ENCODE measurements at places on chromosomes 6 and 20.

DNA sequence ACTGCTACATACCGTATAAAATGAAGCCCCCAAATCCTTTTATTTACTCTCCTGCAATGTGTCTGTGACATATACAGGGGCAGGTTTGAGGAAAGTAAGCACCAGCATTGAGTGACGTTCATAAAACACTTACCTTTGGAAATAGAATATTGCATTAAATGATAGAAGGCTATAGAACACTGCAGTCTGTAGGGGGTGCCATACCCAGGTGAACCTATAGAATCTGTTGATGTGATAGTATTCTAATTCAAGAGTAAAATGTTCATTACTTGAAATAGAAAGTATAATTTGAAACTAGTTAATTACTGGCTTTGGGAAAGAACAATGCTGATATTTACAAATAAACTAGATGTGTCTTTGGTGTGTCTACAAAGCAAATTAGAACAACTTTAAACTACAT, 47.0 kb upstream of the PRL start:
- DNase-seq, result no peak

DNA sequence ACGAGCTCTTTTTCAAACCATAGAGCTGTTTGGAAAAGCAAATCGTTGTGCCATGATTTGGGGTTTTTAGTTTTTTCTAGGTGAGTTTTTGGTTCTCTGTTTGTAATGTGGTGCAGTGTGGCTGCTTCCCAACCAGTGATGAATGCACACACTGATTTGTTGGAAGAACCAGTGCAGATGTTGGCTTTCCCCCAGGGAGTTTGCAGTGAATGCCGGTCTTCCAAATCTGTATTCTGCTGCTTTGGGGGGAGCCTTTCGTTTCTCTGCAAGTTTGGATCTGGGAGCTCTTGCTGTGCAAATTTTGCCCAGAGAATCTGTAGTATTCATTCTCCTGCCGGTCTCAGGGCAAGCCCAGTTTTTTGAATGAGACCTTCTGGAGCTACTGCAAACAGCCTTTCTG, 14.5 kb downstream of the HECA start:
- DNase-seq, result no peak

- no peak for DNase-seq
Measured at GRCh38 chr20:24643731-24644626, 174.6 kb downstream of the SYNDIG1 start.

GRCh38 chr6:78808356-78808891, 58.9 kb upstream of the IRAK1BP1 start:
- no peak for DNase-seq

GRCh38 chr6:156752666-156753301, 24.4 kb upstream of the ARID1B start:
- no peak for DNase-seq

GRCh38 chr6:139565591-139565990, 191.1 kb upstream of the CITED2 start:
- DNase-seq, result no peak

Measured in activated CD4-positive, alpha-beta T cell treated with anti-CD3 and anti-CD28 coated beads for 4 hours (primary cell).